ENCODE measurements at places on chromosomes 7 and 10.

GRCh38 chr10:24115403-24115802, 93.5 kb upstream of the KIAA1217 start:
- no peak for DNase-seq
- H3K4me3 ChIP-seq = no peak overlapping the region
- H3K36me3 ChIP-seq = no peaks in the 10 kb centered on the region
- H3K27me3 ChIP-seq = no peaks in the 10 kb centered on the region
- H3K27ac ChIP-seq = no peak overlapping the region

DNA sequence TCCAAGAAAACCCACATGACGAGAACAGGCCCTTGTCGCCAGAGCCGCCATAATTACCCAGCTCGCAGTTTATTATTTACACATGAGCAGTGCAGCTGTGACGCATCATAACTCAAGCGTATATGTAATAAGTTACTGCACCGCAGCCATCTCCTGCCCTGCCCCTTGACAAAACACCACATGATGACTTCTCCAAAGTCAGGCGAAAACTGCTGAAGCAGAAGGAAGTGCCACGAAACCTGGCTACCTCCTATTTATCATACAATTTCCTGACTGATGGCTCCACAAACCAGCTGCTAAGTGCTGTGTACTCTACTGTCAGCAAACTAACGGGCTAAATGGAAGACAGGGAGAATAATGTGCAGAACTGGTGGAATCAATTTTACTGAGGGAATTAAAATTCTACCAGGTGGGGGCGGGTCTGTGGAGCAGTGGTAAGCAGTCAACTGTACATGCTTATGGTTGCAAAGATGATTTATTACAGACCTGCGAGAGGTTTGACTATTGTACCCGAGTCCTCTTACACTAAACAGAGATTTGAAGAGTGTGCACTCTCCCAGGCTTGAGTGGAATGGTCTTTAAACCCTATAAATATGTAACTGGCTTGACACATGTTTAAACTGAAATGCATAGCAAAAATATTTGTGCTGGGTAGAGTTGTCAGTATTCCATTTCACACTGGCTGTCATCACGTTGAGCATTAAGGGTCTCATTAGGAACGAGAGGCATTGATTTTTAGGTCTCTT, 156.0 kb downstream of the GLI3 start:
- peaks cover 9% of the 10 kb centered on the region for H3K27me3 ChIP-seq
- H3K36me3 ChIP-seq = no peaks in the 10 kb centered on the region
- no peak for DNase-seq
- H3K4me3 ChIP-seq = no peak overlapping the region
- H3K27ac ChIP-seq = no peak overlapping the region

- no peak for DNase-seq
- H3K27ac ChIP-seq = no peak overlapping the region
- no peaks in the 10 kb centered on the region for H3K36me3 ChIP-seq
- peaks cover 10% of the 10 kb centered on the region for H3K27me3 ChIP-seq
- H3K4me3 ChIP-seq = no peak overlapping the region
Measured at GRCh38 chr7:76211216-76211615, 9.5 kb downstream of the SRRM3 start.

DNA sequence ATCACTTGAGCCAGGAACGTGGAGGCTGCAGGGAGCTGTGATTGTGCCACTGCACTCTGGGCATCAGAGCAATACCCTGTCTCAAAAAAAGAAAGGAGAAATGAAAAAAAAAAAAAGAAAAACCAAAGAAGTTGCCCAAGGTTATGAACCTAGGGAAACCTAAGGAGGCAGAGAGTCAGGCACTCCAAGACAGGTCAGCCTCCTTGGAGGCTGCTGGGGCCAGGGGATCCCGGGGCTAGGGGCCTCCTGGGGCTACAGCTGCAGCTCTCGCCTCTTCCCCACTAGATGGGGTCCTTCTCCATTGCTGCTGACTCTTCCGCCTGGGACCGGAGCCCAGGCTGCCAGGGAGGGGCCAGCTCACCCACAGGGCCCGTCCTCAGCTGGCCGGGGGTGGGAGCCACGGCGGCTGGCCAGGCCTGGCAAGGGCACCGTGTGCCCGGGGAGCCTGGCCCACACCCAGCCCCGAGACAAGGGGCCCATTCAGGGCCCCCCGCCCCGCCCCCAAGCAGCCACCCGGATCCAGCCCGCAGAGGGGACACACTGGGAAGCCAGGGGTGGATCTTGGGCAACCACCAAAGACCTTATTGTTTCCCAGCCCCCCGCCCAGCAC, 1.7 kb upstream of the SPACDR start:
- H3K27ac ChIP-seq = no peak overlapping the region
- no peak for DNase-seq
- no peak overlapping the region for H3K4me3 ChIP-seq
- no peaks in the 10 kb centered on the region for H3K36me3 ChIP-seq
- H3K4me1 ChIP-seq = no peaks in the 10 kb centered on the region

DNA sequence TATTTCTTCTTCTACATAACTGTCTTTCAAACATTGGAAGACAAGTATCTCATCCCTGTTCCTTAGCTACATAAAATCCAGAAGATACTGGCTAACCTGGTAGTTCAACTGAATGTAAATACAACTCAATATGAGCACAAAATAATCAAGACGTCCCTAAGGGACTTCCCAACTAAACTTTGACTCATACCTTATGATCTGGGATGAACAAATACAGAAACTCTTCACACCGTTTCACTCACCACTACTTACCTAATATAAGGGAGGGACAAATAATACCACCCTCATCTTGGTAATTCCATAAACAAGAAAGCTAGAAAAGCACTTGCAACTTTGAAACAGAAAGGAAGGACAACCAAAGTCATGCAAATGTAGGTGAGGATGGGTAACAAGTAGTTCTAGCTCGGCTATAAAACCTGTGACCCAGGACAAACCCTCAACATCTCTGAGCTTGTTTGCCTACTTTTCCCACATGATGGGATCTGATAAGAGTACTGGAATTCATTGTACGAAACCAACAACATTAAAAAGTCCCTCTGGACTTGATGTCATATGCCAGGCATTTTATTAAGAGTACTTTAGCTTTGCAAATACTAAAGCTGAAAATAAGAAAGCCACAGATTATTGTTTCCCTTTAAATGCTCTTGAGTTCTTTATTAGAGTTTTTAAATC, 121.9 kb downstream of the STRA8 start:
- no peak for DNase-seq
- H3K4me1 ChIP-seq = peaks cover 2% of the 10 kb centered on the region
- H3K4me3 ChIP-seq = no peak overlapping the region
- H3K27me3 ChIP-seq = peaks cover 7% of the 10 kb centered on the region

DNA sequence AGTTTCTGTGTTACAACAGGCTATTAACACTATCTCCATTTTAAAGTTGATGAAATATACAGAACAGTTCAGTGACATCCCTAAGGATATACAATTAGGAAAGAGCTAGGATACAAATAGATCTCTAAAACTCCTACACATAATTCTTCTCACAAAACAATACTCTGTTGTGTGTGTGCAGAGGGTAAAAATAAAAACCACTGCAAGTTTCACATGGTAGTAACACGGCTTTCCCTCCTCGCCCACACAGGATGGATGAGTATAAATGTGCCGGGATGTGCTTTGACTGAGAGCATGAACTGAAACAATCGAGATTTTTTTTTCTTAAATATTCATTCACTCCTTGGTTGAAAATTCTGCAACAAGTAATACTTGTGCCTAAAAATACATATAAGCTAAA, 131.5 kb upstream of the C1QL3 start:
- H3K27me3 ChIP-seq = no peaks in the 10 kb centered on the region
- no peak for DNase-seq
- no peak overlapping the region for H3K27ac ChIP-seq
- H3K36me3 ChIP-seq = peaks cover 2% of the 10 kb centered on the region
- peak overlapping the region; percentile 21 for H3K4me3 ChIP-seq

DNA sequence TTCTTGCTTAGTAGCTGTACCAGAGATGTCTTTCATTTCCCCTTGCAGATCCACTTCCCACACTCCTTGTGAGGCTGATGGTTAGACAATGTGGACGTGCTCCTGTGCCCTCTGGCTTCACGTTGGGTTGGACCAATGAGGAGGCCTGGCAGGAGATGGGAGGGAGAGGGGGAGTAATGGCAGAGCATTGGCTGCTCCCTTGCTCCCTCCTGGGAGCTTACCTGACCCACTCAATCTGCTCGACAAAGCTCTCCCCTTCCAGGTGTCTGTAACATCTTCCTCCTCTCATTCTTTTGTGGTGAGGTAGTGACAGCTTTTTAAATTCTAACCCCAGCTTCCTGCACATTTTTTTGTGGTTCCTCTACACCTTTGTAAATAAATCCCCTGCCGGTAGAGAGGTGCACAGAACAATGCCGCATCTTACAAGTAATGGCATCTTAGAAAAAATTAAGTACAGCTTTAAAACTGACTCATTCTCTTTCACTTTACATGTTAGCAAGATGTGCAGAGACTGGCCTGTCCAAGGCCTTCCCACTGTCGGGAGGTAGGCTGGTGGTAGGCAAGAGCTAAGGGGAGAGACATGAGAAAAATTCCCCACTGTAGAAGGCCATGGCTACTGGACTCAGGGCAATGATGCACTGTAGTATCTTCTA, 134.3 kb downstream of the HTR7 start:
- no peak for DNase-seq
- H3K4me1 ChIP-seq = peaks cover 2% of the 10 kb centered on the region

DNA sequence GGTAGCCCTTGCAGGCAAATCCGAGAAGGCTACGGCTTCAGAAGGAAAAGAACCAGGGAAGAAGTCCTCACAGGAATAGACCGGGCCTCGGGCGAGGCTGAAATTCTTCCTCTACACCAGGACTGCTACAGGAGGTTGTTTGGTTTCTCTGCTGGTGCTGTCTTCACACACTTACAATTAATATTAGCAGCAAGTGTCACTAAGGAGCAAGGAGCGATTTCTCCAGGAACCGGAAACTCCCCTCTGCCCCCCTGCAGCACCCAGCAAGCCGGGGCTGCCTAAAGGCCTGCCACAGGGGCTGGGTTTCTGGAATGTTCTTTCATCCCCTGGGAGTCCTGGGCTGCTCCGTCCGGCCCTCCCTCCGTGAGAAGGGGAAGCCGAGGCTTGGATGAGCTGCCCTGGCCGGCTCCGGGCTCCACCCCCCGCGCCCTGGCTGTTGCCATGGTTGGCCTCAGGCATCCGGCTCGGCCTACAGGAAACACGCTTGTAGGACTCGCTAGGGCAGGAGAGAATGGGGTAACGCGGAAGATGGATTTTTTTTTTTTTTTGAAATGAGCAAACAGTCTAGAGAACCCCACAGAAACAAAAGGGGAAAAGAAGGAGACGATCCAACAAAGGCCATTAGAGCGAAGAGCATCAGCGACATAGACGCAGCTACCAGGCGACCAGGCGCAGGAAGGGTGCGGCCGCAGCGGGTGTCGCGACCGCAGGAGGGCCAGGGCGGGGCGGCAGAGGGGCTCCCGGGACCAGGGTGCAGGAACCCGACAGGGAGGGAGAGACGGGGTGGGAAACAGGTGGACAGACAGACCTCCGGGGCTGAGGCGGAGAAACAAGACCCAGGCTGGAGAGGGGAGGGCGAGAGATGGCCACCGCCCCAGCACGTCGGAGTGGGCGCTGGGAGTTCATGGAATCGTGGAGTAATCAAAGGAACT, 33.0 kb downstream of the EN2 start:
- peak; percentile 76 for DNase-seq
- H3K27ac ChIP-seq = peak overlapping the region; percentile 79
- peaks cover 8% of the 10 kb centered on the region for H3K27me3 ChIP-seq
- peaks cover 20% of the 10 kb centered on the region for H3K4me1 ChIP-seq
- H3K36me3 ChIP-seq = peaks cover 6% of the 10 kb centered on the region
- H3K4me3 ChIP-seq = peak overlapping the region; percentile 88

- H3K27me3 ChIP-seq = peaks cover 25% of the 10 kb centered on the region
- no peak overlapping the region for H3K4me3 ChIP-seq
- H3K36me3 ChIP-seq = no peaks in the 10 kb centered on the region
Measured at GRCh38 chr7:155598810-155599210, 45.7 kb upstream of the RBM33 start.

- H3K4me1 ChIP-seq = no peaks in the 10 kb centered on the region
- no peak for DNase-seq
- no peaks in the 10 kb centered on the region for H3K36me3 ChIP-seq
- no peaks in the 10 kb centered on the region for H3K27me3 ChIP-seq
- no peak overlapping the region for H3K27ac ChIP-seq
Measured at GRCh38 chr7:30655096-30655970, 26.9 kb downstream of the CRHR2 start.

DNA sequence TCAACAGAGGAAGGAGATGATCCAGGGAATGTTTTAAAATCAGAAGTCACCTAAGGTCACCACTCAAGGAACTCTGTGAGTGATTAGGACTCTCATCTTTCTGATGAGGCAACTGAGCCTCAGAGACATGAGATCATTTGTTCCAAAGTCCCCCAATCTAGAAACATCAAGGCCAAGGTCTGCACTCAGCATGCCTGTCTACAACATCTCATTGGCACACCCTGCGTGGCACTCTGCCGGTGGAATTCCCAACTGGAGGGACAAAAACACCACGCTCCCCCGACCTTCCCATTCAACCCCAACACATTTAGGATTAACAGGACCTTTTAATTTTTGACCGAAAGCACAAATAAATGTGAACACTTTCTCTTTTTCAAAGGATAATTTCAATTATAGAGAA, 31.4 kb downstream of the CPXM2 start:
- H3K4me3 ChIP-seq = no peak overlapping the region
- no peak overlapping the region for H3K27ac ChIP-seq
- no peaks in the 10 kb centered on the region for H3K4me1 ChIP-seq
- peaks cover 16% of the 10 kb centered on the region for H3K27me3 ChIP-seq
- DNase-seq = no peak

DNA sequence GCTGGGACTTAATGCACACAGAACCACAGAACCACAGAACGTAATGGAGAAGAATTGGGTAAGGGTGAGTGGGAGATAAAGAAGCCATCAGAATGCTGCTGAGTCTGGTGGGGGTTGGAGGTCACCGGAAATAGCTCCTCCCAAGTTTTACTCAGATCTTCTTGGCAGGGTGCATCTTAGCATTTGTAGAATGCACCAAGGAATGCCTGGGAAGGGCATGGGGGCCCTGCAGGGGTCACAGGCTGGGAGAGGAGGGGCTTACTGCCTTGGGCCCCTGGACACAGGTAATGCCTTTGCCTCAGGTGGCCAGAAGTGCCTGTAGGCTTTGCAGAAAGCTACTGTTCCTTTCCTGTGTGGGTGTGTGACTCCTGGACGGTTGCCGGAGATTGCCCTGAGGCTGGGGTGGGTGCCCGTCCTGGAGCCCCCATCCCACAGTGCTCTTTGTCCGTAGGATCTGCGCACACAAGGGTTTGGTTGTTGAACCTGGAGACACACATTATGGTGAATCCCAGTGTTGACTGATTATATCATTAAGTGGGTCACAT, 55.1 kb downstream of the MGMT start:
- H3K27ac ChIP-seq = no peak overlapping the region
- H3K27me3 ChIP-seq = no peaks in the 10 kb centered on the region
- no peak for DNase-seq
- H3K36me3 ChIP-seq = no peaks in the 10 kb centered on the region
- no peak overlapping the region for H3K4me3 ChIP-seq

- H3K4me1 ChIP-seq = no peaks in the 10 kb centered on the region
- H3K36me3 ChIP-seq = no peaks in the 10 kb centered on the region
- no peak for DNase-seq
- H3K27ac ChIP-seq = no peak overlapping the region
- no peak overlapping the region for H3K4me3 ChIP-seq
Measured at GRCh38 chr10:28879875-28880682, 202.8 kb downstream of the BAMBI start.

Measured in natural killer cell treated with Interleukin-12 subunit alpha and Interleukin-12 subunit beta and Interleukin-15 and Interleukin-18, amount 100 ng/mL, for 72 hours (primary cell).